SK-MEL-5 (cell line): ENCODE measurements at places on chromosomes 16 and 17.

- no peak for DNase-seq
These were observed at the start of gene CD300LF for GRCh38 chr17:74712756-74713155. TSS of gene CD300LF (minus strand) at chr17:74712923. CDS start at chr17:74712866, 57 bp downstream.

- DNase-seq, result no peak
These were observed 24.0 kb downstream of the MYO19 start for GRCh38 chr17:36510636-36511035.

DNA sequence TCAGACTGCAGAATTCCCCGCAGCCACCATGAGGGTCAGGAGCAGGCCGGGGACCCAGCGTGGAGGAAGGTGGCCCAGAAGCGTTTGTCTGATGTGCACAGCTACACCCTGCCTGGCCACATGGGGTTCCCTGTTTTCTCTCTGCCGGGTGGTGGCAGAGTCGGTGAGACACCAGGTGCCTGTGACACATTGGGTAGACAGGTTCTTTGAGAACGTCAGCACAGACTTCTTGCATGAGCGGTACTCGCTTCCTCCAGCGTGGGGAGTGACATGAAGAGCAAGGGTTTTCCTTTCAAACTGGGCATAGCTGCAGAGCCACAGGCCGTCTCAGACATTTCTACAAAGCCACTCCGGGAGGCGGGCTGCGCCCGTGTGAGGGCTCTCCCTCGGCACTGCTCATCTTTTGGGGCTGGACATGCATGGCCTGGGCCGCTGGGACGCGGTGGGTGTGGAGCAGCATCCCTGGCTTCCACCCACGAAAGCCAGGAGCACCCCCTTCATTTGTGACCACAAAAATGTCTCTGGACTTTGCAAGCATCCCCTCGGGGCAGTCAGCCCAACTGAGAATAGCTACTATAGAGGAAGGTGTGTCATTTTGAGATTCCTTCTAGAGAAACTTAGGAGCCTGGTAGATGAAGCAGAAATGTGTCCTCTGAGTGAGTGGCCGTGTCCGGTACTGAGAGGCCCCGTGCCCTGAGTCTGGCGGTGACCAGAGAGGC is 26.0 kb downstream of the NME3 start:
- DNase-seq, result no peak

GRCh38 chr17:79742951-79743476 is 12.3 kb downstream of the ENPP7 start:
- DNase-seq, result no peak

DNA sequence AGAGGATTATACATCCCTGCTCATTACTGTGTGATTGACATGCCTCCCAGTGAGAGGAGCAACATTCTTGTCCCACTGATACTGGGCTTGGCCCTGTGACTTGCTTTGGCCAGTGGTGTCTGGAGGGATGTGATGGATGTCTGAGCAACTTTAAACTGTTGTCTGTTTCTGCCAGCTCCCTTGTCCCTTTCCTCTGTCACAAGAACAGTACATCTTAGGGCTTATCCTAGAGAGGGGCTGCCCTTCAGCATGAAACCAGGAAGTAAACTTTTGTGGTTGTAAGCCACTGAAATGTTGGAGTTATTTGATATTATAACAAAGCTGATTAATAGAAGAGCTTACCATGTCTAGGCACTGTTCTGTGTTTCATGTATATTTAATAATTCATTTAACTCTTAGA is 82.9 kb upstream of the GPRC5B start:
- no peak for DNase-seq
